ENCODE measurements at places on chromosomes 7 and 10. TPM values are rescaled to one million over a fixed set of nuclear protein-coding genes. Genes with fewer than 3 reads are reported as not detected.

DNA sequence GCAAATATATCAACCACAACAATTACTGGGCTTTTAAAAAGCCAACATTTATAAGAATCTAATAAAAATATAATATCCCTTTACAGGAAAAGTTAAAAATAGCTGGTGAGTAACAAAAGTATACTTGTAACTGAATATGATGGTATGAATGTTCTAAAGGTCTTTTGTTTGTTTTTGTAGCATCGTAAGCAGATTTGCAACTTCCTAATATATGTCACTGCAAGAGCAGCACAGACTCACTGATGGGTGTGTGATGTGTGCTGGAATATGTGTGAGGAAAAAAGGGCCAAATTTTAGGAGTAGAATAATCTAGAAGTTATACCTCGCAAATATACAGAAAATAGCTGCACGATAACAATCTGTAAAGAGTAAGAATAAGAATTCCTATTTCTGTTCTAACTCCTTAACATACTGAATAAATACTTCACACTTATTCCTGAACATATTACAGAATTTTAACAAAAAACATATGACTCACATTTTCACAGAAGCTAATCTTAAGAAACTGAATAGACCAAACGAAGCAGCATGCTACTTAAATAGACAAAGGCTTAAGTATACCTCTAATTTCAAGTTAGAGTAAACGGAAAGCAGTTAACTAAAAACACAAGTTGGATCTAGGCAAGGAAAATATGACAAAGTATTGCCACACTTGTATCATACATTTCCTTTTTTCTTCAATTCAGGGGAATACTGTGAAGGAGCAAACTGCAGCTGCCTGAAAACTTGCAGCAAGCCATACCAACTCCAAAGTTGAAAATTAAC is 9.6 kb downstream of the ETV1 start:
- no peak for DNase-seq

DNA sequence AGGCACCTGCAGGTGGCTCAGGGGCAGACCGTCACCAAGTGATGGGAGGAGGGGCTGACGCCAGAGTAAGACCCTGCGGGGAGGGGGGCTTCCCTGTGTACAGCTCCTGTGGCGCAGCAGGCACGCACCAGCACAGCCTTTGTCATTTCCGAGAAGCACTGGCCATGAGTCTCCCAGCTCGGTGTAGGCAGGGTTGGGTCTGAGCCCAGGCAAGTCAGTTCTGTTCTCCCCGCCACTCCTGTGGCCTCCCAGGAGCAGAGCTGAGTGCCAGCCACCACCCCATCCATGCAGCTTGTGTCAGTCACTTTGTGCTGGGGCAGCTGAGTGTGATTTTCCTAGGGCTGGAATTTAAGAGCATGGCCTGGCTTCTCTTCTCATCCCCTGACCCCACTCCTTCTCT is 13.2 kb downstream of the CPSF4 start:
- no peak for DNase-seq

- DNase-seq, result no peak
These were observed 22.2 kb downstream of the SLC37A3 start for GRCh38 chr7:140375892-140376730.

GRCh38 chr7:28104041-28104541 is 76.5 kb downstream of the JAZF1 start:
- DNase-seq, result no peak

DNA sequence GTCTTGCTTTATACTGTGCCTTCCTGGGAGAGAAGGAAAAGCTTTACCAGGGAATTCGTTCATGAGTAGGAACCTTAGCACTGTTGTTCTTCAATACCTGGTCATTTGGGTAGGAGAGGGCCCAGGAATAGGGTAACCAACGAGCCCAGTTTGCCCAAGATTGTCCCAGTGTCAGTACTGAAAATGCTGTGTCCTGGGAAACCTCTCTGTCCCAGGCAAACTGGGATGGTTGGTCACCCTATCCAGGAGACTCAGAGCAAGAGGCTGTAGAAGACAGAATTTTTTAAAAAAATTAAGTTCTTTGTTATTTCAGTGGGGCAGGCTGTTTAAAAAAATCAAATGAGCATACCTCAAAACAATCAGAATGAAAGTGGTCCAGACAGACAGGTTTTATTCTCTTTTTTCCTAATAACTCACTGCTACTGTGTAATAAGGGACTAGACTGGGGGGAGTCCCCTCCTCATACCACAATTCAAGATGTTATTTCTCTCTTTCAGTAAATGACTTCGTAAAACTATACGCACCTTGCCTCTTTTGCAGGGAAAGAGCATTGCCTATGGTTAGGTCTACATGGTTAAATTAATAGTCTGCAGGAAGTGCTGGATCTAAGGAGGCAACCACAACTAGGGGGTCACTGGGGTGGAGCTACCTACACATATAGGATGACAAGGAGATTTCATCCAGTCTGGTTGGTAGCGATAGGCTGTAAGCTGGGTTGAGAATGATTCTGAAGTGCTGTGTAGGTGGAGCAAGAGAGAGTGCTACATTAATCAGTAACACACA is 41.1 kb upstream of the FAM133B start:
- DNase-seq, result no peak

GRCh38 chr7:4883372-4884144 is at the start of gene RADIL:
RADIL (minus strand) TSS chr7:4883716; CDS start chr7:4878139, 5,577 bp downstream.
- DNase-seq, result peak; percentile 66

- DNase-seq, result no peak
These were observed 119.9 kb downstream of the HECW1 start for GRCh38 chr7:43232366-43232765.

DNA sequence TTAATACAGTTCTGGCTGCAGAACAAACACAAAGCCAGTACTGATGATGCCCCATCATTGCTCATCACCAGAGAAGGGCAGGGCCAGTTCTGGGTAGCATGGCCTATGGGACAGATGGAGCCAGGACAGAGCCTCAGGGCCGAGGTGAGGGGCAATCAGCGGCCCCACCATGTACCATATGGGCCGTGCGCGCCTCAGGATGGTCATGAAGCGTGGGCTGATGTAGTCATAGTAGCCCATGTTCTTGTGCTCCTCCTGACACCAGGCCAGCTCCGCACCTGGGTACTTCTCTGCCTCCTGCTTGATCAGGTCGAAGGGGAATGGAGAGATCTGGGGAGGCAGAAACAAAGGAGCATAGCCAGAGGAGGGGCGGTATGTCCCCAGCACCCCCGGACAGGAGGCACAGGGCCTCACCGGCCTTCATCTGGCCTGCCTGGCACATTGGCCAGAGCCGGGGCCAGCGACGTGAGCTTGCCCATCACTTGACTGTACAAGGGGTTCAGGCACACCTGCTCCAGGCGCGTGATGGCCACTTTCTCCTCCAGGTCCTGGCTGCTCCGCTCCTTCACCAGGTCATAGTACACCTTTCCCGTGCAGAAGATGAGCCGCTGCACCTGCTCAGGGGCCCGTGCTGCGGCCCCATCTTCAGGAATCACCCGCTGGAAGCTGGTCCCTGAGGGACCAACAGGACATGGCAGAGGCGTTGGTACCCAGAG is 26.1 kb downstream of the OGDHL start:
- no peak for DNase-seq

- no peak for DNase-seq
These were observed 148.1 kb downstream of the AUTS2 start for GRCh38 chr7:69746383-69746782.

DNA sequence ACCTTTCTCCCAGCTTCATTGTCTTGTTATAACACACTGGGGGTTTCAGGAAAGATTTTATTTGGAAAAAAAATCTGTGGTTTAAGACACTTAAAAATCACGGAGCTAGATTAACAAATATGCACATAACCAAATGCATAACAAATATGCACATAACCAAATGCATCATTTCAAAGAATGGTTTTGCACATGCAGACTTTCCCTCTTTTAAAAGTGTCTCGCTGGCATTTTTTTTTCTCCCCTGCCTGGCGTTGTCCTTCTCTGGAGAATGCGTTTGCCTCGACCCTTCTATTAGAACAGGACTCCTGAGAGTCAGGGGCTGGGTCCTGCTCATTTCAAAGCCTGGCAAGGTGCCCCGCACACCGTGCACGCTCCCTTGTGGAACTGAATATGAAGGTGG is 42.7 kb upstream of the LOXL4 start:
- DNase-seq, result no peak

DNA sequence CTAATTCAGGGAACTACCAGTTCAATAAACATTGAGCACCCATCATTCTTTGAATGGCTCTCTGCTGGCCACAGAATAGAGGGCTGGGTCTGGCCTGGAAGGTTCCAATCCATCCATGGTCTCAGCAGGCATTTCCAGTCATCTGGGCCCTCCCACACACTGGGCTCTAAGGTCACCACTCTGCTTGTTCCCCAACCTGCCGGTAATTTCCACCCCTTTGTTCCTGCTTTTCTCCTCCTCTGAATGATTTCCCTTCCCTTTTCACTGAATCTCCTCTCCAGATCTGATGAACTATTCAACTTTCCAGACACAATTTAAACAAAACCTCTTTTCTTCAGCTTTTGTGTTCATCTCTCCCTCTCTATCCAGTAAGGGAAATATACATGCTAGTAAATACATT is 2.6 kb downstream of the BZW2 start:
- DNase-seq, result no peak

DNA sequence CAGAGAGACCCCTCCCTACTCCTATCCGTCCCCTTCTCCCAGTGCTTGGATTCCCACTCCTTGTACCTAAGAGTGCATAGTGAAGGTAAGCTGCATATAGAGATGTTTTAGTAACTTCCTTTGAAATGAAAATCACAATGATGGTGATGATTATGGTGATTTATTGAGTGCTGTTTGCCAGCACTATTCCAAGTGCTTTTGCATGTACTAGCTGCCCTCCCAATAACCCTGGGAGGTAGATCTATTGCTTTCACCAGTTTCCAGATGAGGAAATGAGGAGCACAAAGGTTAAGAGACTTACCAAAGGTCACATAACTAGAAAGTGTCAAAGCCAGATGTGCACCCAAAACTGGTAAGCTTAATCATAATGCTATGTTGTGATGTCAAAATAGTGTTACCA is 80.4 kb upstream of the NEUROD6 start:
- DNase-seq, result no peak

DNA sequence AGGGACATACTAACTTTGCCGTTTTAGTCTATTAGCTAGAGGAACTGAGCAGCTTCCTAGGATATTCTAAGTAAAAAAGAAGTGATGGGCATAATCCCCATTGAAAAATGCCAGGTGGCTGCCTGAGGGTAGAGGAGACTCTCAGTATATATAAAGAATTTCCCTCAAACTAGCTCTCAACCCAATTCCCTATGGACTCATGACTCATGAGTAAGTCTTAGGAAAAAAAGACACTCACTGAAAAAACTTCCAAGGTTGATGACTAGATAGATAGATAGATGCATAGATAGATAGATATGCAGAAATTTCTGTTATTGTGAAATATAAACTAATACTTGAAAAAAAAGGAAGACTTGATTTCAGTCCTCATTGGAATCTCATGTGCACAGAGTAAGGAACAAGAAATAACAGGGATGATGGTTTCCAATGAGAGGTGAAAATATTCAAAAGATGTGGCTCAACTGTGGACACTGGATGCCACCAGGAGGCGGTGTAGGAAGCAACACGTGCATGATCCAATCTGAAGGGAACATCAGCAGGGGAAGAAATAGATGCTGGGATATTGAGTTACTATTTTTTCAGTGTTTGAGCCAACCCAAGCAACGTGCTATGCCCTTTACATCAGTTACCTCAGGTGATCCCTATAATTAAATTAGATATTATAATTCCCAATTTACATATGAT is 711.0 kb upstream of the LRRTM3 start:
- DNase-seq, result no peak

DNA sequence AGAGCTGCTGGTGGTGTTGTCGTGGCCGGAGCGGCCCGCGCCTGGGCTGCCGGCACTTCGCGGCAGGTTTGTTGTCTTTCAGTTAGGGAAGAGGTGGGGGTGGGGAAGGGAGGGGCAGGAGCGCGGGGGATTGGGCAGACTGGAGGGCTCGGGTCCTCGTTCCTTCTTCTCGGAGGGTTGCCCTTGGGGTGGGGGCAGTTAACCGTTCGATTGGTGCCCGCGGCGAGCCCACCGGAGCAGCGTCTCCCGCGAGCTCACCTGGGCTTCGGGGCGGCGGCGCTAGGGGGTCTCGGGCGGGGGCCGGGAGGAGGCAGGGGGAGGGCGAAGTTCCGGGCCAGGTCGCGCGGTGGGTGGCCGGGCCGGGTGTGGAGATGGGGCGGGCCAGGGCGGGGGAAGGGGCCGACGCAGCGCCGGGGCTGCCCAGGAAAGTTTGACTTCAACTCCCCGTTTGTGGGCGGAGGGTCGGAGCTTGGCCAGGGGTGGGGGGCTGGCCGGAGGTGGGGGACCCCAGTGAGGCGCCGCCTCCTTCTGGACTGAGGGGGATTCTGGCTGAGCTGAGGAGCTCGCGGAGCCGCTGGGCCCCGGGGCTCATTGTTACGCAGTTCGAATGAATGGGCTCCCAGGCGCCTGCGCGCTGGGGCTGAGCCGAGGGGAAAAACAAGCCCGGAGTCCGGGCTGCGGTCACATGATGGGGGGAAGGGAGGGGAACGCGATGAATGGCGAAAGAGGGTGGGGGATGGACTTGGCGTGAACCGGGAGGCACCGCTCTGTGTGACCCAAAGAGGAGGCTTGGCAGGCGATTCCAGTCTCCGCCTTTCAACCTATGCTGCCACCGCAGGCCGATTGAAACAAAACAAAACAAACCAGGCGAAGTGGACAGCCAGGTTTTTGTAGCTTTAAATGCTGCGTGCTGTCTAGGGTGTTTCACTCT is 582 bp downstream of the HBP1 start:
- DNase-seq, result peak; percentile 98

GRCh38 chr10:22230158-22230833 is 12.5 kb upstream of the EBLN1 start:
- peak; percentile 12 for DNase-seq

- no peak for DNase-seq
These were observed 30.4 kb downstream of the SUGCT start for GRCh38 chr7:40165216-40165615.

GRCh38 chr7:40463446-40463845 is 328.6 kb downstream of the SUGCT start:
- no peak for DNase-seq

- DNase-seq, result no peak
These were observed 176.4 kb upstream of the HPS1 start for GRCh38 chr10:98623176-98623575.

GRCh38 chr7:75611557-75612178 is 119.5 kb downstream of the SPDYE5 start:
- DNase-seq, result no peak

DNA sequence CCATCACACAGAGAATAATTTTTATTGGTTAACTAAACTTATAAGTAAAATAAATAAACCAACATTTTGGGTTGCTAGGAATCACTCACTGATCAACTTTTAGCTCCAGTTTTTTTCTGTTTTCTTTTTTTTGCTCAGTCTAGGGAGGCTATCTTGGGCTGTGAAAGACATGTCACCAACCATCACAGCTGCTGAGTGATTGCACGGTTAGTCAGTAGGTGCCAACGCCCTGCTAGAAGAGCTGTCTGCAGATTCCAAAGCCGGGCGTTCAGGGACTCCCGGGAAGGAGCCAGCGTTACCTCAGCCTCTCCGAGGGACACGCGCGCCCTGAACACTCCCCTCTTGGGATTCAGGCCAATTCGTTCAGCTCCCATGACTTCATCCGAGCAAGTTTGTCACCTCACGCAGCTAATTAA is 604 bp upstream of the STAM start:
- no peak for DNase-seq

- no peak for DNase-seq
These were observed 110.8 kb downstream of the MYL10 start for GRCh38 chr7:101518336-101518735.

GRCh38 chr10:109883859-109884771 is 39.2 kb downstream of the XPNPEP1 start:
- peak; percentile 83 for DNase-seq

The TUBAL3 gene
- 33.9 TPM for polyA plus RNA-seq

The OR2A42 gene
- polyA plus RNA-seq, result 0.34 TPM

The ZNF398 gene
- 11.1 TPM for polyA plus RNA-seq

The NEBL gene
- polyA plus RNA-seq, result 3.3 TPM

The IRF5 gene
- polyA plus RNA-seq, result 5.5 TPM

The NRG3 gene
- polyA plus RNA-seq, result 0.96 TPM

The COL17A1 gene
- polyA plus RNA-seq, result 8.8 TPM

The THSD7A gene
- polyA plus RNA-seq, result 3.7 TPM

Measured in large intestine (tissue), 12 donors.